Hematopoietic multipotent progenitor cell treated with erythropoietin and hydrocortisone succinate and interleukin-3 and kit ligand, for 8 days (in vitro differentiated cells): ENCODE measurements at places on chromosomes 7 and 10.

DNA sequence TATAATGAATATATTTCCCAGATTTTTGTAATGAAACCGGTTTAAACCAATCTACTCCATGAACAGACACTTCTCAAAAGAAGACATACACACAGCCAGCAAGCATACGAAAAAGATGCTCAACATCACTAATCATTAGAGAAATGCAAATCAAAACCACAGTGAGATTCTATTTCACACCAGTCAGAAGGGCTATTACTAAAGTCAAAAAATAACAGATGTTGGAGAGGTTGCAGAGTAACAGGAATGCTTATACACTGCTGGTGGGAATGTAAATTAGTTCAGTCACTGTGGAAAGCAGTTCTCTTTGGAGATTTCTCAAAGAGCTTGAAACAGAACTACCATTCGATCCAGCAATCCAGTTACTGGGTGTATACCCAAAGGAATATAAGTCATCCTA, 240.7 kb downstream of the TSPAN12 start:
- no peak for DNase-seq

- no peak for DNase-seq
Measured at GRCh38 chr7:132509643-132510042, 66.6 kb downstream of the PLXNA4 start.

GRCh38 chr10:131238669-131239280, 72.7 kb downstream of the TCERG1L start:
- no peak for DNase-seq

DNA sequence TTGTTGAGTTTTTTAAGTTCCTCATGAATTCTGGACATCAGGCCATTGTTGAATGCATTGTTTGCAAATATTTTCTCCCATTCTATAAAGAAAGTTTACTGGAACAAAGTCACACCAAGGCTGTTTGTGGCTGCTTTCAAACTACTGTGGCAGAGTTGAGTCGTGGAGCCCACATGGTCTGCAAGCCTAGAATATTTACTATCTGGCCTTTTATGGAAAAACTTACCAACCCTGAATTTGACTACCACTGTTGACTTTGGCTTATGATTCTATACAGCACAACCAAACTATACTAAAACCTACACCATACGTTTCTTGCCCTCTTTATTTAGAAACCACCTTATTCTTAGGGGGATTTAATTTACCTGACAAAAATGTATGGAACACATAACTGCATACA, 239.1 kb downstream of the KCNMA1 start:
- no peak for DNase-seq

DNA sequence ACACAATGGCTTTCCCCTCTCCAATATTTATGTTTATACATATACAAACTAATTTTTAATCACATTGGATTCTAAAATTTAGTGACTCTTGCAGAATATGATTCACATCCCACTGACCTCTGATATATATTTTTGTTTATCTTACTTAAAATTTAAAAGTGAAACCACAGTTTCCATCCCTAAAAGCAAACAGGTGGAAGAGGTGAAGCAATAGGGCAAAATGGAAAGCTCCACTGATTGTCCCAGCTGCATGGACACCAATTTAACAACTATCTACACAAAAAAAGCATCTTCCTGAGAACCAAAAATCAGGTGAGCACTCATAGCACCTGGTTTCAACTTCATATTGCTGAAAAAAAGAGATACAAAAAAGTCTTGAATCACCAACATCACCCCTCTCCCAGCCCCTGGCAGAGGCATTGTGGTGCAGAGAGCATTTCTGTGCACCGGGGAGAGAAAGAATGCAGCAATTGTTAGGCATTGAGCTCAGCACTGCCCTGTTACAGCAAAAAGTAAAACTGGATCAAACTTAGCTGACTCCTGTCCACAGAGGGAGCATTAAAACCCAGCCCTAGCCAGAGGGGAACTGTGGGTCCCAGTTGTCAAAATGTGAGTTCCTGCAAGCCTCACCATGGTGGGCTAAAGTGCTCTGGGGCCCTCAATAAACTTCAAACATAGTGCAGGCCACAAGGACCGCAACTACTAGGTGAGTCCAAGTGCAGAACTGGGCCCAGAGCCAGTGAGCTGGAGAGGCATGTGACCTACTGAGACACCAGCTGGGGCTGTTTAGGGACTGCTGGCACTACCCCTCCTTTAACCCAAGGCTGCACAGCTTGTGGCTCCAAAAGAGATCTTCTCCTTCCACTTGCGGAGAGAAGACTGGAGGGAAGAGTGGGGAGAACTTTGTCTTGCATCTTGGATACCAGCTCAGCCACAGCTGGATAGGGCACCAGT, 92.1 kb downstream of the SIRT1 start:
- peak; percentile 8 for DNase-seq

DNA sequence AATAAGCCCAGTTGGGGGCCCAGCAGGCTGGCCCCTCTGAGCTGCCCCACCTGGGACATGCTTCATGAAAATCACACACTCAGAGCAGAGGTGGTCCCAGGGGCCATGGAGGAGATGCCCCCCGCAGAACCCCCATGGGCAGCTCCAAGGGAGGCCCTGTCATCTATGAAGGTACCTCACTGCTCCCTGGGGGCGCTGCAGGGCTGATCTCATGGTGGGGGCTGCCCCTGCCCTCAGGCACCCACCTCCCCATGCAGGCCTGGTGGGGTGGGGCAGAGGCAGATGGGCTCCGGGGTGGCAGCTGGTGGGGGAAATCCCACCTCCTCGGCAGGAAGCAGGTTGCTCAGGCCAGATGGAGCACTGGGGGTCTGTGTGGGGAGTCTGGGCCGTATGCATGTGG, 60.5 kb downstream of the YKT6 start:
- DNase-seq = no peak

GRCh38 chr10:6177880-6178281, 24.9 kb upstream of the PFKFB3 start:
- DNase-seq = no peak

- no peak for DNase-seq
Measured at GRCh38 chr7:96219378-96220130, 102.3 kb downstream of the SLC25A13 start.

DNA sequence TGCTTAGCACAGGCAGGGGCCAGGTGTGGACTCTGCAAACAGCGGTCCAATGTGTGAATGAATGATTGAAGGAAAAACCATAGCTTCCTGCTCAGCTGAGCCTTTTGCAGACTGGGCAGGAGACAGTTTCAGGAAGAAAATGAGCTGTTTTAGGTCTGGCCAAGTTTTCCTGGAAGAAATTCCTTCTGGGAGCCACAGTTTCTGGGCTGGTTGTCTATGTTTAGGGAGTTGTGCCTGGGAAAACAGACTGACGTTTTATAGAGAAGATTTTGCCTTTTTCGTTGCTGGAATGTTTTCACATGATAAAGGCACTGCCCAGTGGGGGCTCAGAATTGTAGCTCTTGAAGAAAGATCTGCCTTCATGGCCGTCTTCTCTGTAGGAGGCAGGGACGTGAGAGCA, 255.1 kb downstream of the CCSER2 start:
- no peak for DNase-seq

- peak; percentile 1 for DNase-seq
Measured at GRCh38 chr7:91046322-91047089, 217.7 kb upstream of the FZD1 start.

- DNase-seq = no peak
Measured at GRCh38 chr10:91215384-91215783, 5.1 kb upstream of the PCGF5 start.

DNA sequence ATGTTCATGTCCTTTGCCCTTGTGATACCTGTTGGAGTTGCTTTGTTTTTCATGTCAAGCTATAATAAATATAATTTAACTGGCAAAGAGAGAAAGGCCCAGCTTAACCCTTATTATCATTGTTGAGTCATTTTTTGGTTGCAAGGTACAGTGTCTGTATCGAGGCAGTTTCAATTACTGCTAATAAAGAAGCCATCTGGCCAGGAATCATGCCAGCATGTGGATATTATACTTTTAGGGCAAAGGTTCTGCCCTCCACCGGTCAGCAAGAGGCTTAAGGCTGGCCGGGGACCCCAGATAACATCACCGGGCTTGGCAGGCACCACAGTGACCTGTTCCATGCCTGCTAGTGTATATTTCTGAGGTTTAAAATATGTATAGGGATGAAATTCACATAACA, 9.0 kb upstream of the CYP3A4 start:
- no peak for DNase-seq

DNA sequence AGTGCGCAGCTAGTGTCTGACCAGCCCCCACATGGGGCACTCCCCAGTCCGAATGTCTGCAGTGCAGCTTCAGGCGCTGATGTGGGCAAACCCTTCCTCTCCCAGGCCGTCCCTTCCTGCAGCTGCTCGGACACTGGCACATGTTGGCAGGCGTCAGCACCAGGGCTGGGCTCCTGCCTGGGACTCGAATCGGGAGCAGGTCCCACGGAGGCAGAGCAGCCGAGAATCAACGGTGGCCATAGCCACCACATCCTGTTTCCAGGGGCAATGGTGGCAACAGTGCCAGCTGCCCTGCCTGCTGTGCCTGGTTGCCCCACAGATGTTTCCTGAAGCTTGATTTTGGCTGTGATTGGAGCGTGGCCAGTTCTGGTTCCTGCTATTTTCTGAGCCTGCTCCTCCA, 65.8 kb downstream of the MGMT start:
- no peak for DNase-seq

- DNase-seq = peak; percentile 81
Measured at GRCh38 chr10:114304017-114304570, 65.0 kb downstream of the VWA2 start.

DNA sequence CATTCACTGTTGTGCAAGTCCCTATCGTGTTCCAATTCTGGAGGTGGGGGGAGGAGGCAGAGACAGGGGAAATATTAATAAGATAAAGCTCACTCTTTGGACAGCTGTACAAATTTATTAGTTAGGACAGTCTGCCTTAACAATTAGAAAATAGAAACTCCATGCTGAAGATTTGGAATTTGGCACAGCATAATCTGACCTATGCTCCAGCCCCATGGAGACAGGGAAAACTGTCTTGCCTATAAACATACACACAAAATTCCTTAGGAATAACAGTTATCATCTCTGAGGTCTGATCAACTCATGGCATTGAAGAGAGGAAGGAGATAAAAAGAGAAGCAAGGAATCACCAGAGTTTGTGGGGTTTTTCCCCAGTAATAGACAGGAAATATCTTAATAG, 335.4 kb upstream of the MEOX2 start:
- no peak for DNase-seq

- no peak for DNase-seq
Measured at GRCh38 chr7:98372993-98373392, 27.9 kb downstream of the BAIAP2L1 start.

DNA sequence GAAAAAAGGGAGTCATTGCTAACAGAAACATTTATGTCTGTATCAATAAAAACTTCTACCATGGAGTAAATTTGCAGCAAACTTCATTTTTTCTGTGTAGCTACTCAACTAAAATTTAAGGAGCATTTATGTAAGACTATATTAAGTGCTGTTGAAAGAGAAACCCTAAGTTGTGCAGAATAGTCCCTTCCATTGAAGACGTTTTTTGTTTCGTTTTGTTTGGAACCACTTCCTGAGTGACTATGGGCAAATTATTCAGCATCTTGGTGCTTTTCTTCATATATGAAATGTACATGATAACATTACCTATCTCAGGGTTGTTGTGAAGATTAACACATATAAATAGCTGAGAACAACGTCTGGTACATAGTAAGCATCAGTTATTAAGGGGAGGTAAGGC, 24.3 kb downstream of the SEM1 start:
- no peak for DNase-seq

DNA sequence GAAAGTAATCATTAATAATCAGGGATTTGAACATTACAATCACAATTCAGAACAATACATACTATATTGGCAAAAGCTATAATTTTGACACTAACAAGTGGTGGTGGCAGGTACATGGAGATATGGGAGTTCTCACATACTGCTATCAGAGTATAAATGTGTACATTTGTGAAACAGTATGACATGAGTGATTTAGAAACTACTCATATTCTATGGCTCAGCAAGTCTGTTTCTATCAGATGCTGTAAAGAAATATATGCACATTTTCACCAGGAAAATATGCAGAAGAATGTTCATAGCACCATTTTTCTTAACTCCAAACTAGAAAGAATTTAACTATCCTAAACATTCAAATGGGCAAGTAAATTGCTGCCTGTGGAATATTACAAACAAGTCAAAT, 620.0 kb downstream of the SH2D4B start:
- no peak for DNase-seq

DNA sequence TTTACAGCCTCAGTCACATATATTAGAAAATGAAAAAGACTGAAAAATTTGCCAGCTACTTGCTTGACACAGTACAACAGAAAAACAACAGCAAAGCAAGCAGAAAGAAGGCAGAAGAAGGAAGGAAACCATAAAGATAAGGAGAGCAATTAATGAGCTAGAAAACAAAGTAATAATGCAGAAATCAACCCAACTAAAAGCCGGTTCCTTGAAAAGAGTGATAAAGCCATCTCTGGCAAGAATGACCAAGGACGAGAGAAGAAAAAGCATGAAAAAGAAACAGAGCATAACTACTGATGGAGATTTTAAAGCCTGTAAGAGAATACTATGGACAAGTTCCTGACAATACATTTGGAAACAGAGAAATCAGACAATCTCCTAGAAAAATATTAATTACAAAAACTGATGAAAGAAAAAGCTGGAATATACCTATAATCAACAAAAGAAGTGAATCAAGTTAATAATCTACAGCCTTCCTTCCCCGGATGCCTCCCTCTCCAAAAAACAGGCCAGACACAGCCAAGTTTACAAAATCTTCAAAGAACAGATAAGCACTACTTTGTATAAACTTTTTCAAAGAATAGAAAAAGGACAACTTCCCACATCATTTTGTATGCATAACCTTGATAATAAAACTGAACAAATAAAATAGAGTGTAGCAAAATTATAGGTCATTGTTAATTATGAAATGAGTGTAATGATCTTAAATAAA, 204.0 kb downstream of the BAMBI start:
- DNase-seq = no peak

- no peak for DNase-seq
Measured at GRCh38 chr7:101804967-101805366, 12.5 kb upstream of the CUX1 start.

DNA sequence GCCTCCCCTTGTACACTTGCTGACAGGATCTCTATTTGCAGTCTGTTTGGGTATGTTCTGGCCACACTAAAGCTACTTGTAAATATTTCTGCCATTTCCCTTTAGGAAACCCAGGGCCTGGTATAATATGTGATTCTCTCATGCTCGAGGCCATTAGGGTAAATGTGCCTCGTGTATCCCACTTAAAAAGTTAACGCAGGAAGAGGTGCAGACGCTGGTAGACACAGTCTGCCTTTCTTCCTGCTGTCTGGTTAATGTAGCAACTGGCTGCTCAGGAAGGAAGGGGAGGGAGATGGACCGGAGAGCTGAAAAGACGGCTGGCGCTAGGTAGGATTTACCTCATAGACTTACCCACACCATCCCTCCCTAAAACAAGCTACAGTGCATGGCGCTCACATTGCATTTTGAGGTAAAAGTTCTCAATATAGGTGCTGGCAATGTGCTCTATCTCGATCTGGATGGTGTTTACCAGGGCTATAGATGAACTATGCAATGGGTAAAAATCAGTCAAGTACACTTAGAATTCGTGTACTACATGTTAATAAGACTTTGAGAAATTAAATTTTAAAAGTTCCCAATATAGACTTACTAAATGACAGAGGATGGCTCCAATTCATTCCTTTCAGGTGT, 125.9 kb downstream of the JAZF1 start:
- DNase-seq = no peak

- DNase-seq = no peak
Measured at GRCh38 chr7:31890198-31890597, 180.0 kb downstream of the PDE1C start.

GRCh38 chr7:101494602-101495329, 132.1 kb downstream of the COL26A1 start:
- DNase-seq = no peak

GRCh38 chr7:133502972-133503371, 250.1 kb downstream of the EXOC4 start:
- no peak for DNase-seq
